ENCODE measurements at places on chromosomes 5 and 9.

GRCh38 chr5:98936948-98937715, 8.3 kb upstream of the CHD1 start:
- DNase-seq: no peak

- no peak for DNase-seq
Measured at GRCh38 chr9:78357165-78357873, 60.4 kb downstream of the PSAT1 start.

DNA sequence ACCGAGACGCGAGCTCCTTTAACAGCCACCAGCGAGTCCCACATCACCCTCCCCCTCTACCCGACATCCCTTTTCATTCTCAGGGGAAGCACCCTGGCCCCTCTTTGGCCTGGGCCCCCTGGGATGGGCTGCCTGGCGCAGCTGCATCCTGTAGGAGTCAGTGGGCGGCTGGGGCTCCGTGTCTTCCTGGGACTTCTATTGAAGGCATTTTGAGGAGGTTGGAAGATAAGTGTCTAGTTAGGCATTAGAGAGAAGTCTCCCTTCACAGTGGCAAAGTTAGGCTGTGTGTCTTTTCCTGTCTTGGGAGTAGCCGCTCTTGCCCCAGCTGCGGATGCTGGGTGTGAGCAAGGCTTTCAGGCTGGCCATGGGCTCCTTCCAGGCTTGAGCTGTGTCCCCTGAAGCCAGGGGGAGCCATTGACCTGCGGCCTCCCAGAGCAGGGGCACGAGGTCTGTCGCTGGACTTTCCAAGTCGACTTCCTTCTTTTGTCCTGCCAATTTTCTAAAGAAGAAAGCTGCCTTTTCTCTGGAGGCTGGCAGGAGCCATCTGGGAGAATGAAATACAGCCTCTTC, 18.6 kb upstream of the NKD2 start:
- DNase-seq: no peak

DNA sequence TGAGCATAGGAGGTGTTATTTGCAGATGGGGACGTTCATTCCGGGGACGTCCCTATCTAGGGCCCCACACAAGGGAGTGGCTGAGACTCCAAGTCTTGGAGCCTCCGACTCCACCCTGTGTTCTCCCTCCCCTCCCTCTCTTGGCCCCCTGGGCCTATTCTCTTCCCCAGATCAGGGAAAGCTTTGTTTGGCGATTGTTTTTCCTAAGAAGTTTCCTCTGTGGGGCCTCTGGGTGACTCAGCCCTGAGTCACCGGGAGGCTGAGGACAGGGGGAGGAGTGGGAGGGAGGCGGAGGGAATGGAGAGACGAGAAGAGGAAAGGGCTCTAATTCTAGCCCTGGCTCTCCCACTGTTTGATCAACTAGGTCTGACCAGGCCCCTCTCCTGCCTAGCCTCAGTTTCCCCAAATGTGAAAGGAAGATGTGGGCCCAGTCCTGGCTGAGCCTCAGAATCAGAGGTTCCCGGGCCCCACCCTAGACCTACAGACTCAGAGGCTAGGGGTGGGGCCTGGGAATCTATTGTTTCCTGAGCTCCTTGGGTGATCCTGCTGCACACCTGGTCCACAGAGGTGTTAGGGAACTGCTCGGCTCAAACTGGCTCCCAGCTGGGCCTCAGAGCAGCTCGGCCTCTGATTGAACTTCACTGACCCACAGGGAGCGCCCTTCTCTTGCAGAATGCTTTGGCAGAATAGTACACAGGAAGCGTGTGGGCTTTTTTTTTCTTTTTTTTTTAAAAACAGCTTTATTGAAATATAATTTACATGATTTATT, 19.2 kb downstream of the GSN start:
- DNase-seq: peak; percentile 97

GRCh38 chr5:144191998-144192397, 21.3 kb downstream of the KCTD16 start:
- DNase-seq: peak; percentile 84

DNA sequence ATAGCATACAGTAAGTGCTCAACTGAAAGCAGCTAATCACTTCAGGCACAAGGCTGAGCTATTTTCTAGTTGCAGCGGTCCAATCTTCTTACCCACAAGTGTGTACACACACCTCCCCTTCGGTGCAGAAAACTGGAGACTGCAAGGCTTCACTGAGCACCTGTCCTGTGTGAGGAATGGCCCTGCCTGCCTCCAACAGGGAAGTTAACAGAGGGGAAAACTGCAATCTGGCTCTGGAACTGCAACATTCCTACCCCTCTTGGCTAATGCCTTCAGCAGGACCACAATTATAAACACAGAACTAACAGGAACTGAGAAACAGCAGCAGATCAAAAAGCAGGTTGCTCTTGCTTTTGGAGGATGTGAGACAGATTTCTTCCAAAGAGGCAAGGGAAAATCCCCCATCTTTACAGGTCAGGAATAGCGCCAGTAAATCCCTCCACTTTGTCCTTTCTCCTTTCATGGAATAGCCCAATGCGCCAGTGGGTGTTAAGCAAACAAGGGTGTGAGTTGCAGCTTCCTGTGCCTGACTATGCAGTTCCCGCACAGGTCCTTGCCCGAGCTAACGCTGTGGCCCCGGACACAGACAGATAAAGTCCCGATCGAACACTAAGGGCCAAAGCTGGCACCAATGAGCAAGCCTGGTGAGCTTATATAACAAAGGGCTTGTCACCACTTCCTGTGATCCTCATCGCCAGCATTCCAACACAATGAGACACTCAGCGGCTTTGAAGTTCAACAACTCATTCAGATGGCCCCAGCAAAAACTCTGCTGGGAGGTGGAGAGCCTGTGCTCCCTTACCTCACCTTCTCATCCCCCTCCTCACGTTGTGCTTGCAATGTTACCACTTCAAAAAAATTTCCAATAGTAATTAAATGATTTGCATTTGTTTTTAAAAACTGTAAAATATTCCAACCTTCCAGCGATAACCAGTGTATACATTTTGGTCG, 21.5 kb downstream of the SHB start:
- DNase-seq: peak; percentile 93

- no peak for DNase-seq
Measured at GRCh38 chr5:134136771-134137170, 22.3 kb downstream of the TCF7 start.

- DNase-seq: no peak
Measured at GRCh38 chr5:3660630-3661029, 65.0 kb downstream of the IRX1 start.

DNA sequence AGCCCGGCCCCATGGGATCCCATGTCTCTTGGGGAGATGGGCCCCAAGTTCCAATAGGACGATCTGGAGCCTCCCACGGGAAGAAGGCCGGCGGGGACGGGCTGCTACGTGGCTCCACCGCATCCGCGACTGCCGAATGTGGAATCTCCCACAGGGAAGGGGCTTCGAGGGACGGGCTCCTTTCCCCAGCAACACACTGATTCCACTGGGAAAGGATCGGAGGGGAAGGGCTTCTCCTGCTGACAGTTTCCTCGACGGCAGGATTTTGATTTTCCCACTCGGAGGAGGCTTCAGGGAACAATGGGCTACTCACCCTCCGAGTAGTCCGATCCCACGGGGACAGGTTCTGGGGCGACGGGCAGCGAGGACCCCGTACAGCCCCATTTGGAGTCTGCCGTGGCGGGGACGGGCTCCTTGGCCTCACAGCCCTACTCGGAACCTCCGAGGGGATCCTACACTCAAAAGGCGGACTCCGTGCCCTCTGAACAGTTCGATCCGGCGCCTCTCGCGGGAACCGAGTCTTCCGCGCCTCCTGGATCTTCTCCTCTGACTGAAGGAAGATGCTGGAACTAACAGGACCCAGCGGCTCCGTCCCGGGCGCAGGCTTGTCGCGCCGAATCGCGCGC, 1.3 kb downstream of the PROB1 start:
- no peak for DNase-seq

DNA sequence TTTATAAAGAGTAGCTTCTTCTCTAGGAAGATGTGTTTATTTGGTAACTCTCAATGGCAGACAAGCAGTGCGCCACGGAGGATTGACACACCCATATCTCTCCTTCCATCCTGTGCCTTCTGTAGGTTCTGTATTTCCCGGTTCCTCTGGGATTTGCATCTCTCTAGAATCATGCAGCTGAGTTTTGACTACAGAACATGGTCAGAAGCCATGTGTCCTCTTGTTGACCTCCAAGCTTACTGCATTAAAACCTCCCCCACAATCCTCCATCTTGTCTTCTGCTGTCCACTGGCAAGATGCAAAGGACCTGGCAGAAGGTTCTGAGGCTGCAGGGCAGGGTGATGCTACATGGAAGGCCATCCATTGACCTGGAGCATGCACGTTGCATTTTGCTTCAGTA, 482.0 kb downstream of the DMRT2 start:
- DNase-seq: no peak

- DNase-seq: no peak
Measured at GRCh38 chr9:91298311-91298710, 63.4 kb downstream of the AUH start.

GRCh38 chr9:136725612-136726011, 13.2 kb downstream of the DIPK1B start:
- DNase-seq: peak; percentile 58

DNA sequence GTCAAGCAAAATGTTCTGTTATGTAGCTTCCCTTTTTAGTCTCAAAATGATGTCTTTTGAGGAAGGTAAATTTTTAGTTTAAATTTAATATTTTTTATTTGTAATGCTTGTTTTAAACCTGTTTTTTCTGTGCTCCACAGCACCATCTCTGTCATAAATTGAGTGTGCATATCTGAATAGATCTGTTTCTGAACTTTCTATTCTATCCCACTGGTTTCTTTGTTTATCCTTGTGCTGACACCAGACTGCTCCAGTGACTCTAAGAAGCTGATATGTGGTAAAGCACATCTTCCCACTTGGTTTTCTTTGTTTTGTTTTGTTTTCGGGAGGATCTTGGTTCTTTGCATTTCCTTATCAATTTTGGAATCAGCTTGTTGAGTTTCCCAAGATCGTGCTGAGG, 7.1 kb upstream of the RNF145 start:
- peak; percentile 21 for DNase-seq

GRCh38 chr9:130837002-130837511, 2.0 kb downstream of the ABL1 start:
- peak; percentile 36 for DNase-seq

DNA sequence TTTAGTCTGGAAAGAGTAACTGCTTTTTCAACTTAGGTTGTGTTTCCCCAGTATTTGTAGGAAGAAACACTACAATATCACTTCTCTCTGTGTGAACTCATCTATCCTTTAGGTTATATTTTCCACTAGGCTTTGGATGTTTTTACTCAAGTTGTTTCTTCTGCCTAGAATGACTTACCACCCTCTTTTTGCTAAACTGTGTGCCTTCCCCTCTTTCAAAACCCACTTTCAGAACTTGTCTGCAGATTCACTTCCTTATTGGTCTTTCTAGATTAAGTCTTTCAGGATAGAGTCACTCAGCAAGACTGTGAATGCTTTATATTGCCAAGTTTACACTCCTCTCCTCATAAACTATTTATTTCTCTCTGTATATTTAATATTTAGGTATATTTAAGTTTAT, 14.2 kb upstream of the CAST start:
- DNase-seq: no peak

DNA sequence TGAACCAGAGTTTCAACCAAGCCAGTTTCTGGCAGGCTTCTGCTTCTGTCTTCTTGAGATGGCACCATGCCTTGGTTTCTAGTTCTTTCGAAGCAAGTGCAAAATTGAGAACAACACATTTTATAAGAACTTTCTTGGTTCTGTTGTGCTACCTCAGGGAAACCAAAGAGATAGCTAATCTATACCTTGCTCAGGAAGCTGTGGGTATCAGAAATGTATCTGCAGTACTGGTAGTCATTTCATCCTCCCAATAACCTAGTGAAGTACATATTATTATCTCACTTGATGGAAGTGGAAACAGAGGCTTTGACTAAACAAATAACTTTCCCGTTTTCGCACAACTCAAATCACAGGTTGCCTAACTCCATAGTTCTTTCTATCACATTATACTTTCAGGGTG, 246.6 kb downstream of the ENC1 start:
- no peak for DNase-seq

GRCh38 chr9:89648247-89649000, 43.6 kb downstream of the GADD45G start:
- DNase-seq: no peak

- no peak for DNase-seq
Measured at GRCh38 chr5:10703676-10704075, 57.4 kb downstream of the DAP start.

DNA sequence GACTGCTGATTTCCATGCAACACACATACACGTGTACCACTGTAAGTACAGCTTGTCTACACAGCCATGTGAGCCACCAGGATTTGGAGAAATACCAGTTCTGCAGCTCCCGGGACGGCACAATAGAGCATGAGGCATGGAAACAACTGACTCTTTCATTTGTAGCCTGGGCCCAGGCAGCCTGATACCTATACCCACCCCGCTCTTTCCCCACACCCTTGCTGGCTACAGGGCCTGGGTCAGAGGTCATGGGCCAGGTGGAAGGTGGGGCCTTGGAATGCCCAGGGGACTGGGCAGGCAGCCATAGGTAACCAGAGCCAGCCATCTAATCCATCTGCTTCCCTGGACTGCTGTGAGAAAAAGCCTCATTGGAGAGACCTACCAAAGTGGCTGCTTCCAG, 39.0 kb upstream of the ZSWIM6 start:
- DNase-seq: no peak

DNA sequence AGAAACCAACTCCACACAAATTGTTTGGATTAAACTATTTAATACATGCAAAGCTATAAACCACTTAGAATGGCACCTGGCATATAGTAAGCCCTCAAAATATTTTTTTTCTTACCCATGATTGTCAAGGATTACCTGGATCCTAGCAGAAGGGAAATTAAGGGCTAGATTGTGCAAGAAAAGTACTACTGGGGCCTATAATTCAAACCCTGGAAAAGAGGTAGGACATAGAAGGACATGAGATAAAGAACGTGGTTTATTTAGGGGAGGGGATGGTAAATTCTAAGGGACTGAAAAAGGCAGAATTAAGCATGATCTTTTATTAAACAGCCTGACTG, 14.9 kb upstream of the ARL15 start:
- DNase-seq: no peak

DNA sequence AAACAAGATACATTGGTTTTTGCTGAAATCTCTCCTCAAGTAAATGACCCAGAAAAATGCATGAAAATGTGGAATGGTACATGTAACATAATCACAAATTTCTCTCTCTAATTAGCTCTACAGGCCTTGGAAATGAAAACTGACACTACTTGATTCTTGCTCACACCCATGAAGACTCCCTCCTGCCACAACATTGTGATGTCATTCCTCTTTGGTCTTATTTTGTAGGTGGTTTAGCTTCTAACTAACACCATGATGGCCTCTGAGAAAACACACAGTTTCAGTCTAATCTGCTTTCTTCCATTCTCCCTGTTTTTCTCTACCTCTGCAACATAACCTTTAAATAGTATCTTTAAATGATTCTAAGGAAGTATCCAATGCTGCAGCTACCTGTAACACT, 78.6 kb upstream of the FAM174A start:
- no peak for DNase-seq

DNA sequence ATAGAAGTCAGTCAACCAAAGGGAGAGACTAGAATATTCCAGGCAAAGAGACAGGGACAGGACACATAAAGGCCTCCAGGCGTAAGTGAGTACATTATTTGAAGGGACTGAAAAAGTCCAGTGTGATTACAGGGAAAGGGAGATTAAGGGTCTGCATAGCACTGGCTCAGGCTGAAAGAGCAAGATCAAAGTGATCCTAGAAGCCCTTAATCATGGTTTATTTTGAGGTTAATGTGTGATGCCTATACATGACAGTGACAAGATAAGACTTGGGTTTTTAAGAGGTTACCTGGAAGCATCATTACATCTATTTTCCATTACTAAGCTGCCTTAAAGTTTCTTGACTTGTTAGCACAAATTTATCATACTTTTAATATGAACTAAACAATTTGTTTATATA, 25.8 kb downstream of the LMBRD2 start:
- DNase-seq: no peak

GRCh38 chr5:55176176-55176818, 3.3 kb upstream of the CDC20B start:
- peak; percentile 41 for DNase-seq
